ENCODE measurements at places on chromosomes 4 and X. TPM values are rescaled to one million over a fixed set of nuclear protein-coding genes. Genes with fewer than 3 reads are reported as not detected.

KLKB1 gene
- not detected for total RNA-seq

SHISA3 gene
- 0.14 TPM for total RNA-seq

ACTRT1 gene
- not detected for total RNA-seq

GLUD2 gene
- total RNA-seq = 1.4 TPM

VMA21 gene
- 43.6 TPM for total RNA-seq

ARHGAP36 gene
- not detected for total RNA-seq

MAGEC2 gene
- total RNA-seq = not detected

GPRASP1 gene
- 4.0 TPM for total RNA-seq

SH2D1A gene
- total RNA-seq = 32.3 TPM

HTT gene
- 69.8 TPM for total RNA-seq

PRAF2 gene
- total RNA-seq = 13.2 TPM

TCEAL2 gene
- 0.40 TPM for total RNA-seq

GRCh38 chrX:118116713-118117550, at the start of gene KLHL13:
KLHL13 (minus strand) TSS chrX:118116810; CDS start chrX:118028473, 88,337 bp downstream.
- H3K4me1 ChIP-seq = peaks cover 4% of the 10 kb centered on the region
- peaks cover 19% of the 10 kb centered on the region for H3K27me3 ChIP-seq
- no peaks in the 10 kb centered on the region for H3K36me3 ChIP-seq
- DNase-seq = peak; percentile 7
- H3K27ac ChIP-seq = no peak within 1 kb of the TSS

DNA sequence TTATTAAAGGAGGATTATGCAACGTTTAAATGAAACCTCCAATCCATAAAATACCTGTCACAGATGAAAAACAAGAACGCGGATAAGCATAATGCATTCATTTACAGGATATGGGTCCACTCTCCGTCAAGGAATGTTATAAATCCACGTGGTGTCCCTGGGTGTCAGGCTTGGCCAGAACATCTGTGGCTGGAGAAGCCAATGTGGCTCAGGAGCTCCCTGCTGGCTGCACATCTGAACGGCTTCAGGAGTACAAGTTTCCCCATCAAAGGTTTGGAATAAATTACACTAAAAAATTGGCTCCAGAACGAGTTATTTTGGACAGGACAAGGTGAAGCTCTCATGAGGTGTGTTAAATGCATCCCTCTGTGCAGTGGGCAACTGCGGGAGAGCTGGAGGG, 87.8 kb upstream of the LEF1 start:
- H3K4me1 ChIP-seq = no peaks in the 10 kb centered on the region
- no peak overlapping the region for H3K4me3 ChIP-seq
- H3K36me3 ChIP-seq = no peaks in the 10 kb centered on the region
- H3K27ac ChIP-seq = no peak overlapping the region
- H3K27me3 ChIP-seq = no peaks in the 10 kb centered on the region

GRCh38 chrX:149699761-149700160, 12.1 kb upstream of the MAGEA11 start:
- no peaks in the 10 kb centered on the region for H3K4me1 ChIP-seq
- H3K4me3 ChIP-seq = no peak overlapping the region
- no peaks in the 10 kb centered on the region for H3K27me3 ChIP-seq
- no peak overlapping the region for H3K27ac ChIP-seq
- DNase-seq = no peak

- no peaks in the 10 kb centered on the region for H3K4me1 ChIP-seq
- H3K4me3 ChIP-seq = no peak overlapping the region
- DNase-seq = no peak
- no peak overlapping the region for H3K27ac ChIP-seq
- H3K27me3 ChIP-seq = no peaks in the 10 kb centered on the region
Measured at GRCh38 chr4:129738175-129738574, 642.2 kb downstream of the C4orf33 start.

- DNase-seq = no peak
- H3K4me1 ChIP-seq = peaks cover 75% of the 10 kb centered on the region
- H3K27ac ChIP-seq = no peak overlapping the region
- no peak overlapping the region for H3K4me3 ChIP-seq
- peaks cover 3% of the 10 kb centered on the region for H3K36me3 ChIP-seq
Measured at GRCh38 chr4:153538487-153539357, 72.6 kb downstream of the TMEM131L start.

- no peaks in the 10 kb centered on the region for H3K36me3 ChIP-seq
- H3K4me1 ChIP-seq = peaks cover 13% of the 10 kb centered on the region
- no peak for DNase-seq
- no peaks in the 10 kb centered on the region for H3K27me3 ChIP-seq
- H3K27ac ChIP-seq = no peak overlapping the region
- H3K4me3 ChIP-seq = peak overlapping the region; percentile 37
Measured at GRCh38 chrX:40108162-40108958, 10.6 kb upstream of the BCOR start.

GRCh38 chr4:133524369-133524768, 375.3 kb downstream of the PCDH10 start:
- H3K4me3 ChIP-seq = no peak overlapping the region
- H3K27me3 ChIP-seq = no peaks in the 10 kb centered on the region
- DNase-seq = no peak
- no peaks in the 10 kb centered on the region for H3K36me3 ChIP-seq
- H3K4me1 ChIP-seq = no peaks in the 10 kb centered on the region
- H3K27ac ChIP-seq = no peak overlapping the region

GRCh38 chrX:31057691-31058090, 14.2 kb downstream of the FTHL17 start:
- no peak overlapping the region for H3K27ac ChIP-seq
- H3K36me3 ChIP-seq = no peaks in the 10 kb centered on the region
- peaks cover 5% of the 10 kb centered on the region for H3K4me1 ChIP-seq
- peak; percentile 55 for DNase-seq

- no peaks in the 10 kb centered on the region for H3K36me3 ChIP-seq
- peak overlapping the region; percentile 48 for H3K4me3 ChIP-seq
- peak overlapping the region; percentile 94 for H3K27ac ChIP-seq
- peaks cover 2% of the 10 kb centered on the region for H3K27me3 ChIP-seq
- peak; percentile 60 for DNase-seq
Measured at GRCh38 chr4:36394352-36394903, 113.0 kb downstream of the DTHD1 start.

DNA sequence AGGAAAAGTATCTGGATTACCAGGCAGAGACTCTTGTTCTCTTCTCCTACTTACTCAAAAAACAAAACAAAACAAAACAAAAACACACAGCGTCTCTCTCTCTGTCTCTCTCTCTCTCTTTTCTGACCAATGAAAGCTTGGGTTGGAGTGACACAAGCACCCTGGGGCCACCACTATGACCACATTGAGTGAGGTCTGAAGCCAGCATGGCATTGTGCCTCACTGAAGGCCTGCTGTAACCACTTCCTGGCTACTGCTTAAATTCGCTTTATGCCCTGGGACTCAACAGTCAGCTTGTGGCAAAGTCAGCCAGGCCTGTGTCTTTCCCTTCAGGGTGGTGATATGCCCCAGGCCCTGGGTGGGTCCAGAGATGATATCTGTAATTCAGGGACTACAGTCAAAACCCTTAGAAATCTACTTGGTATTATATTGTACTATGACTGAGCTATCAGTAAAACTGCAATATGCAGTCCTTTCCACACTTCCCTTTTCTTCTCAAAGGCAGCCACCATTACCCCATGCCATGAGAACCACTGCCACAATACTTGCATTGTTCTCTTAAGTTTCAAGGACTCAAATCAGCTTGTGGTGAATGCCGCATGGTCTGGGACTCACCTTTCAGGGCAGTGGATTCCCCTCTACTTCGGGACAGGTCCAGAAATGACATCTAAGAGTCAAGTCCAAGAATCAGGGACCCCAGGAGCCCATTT, 606.8 kb upstream of the KLHL4 start:
- H3K4me3 ChIP-seq = no peak overlapping the region
- H3K27me3 ChIP-seq = no peaks in the 10 kb centered on the region
- no peak overlapping the region for H3K27ac ChIP-seq
- H3K4me1 ChIP-seq = no peaks in the 10 kb centered on the region
- no peak for DNase-seq

- H3K36me3 ChIP-seq = no peaks in the 10 kb centered on the region
- no peak overlapping the region for H3K4me3 ChIP-seq
- no peaks in the 10 kb centered on the region for H3K27me3 ChIP-seq
- no peaks in the 10 kb centered on the region for H3K4me1 ChIP-seq
Measured at GRCh38 chr4:161892951-161893350, 270.8 kb downstream of the FSTL5 start.

- no peak overlapping the region for H3K27ac ChIP-seq
- no peaks in the 10 kb centered on the region for H3K36me3 ChIP-seq
- no peaks in the 10 kb centered on the region for H3K27me3 ChIP-seq
- H3K4me1 ChIP-seq = no peaks in the 10 kb centered on the region
- no peak overlapping the region for H3K4me3 ChIP-seq
Measured at GRCh38 chr4:126869967-126870366, 762.8 kb upstream of the INTU start.

GRCh38 chr4:153014460-153014859, 78.3 kb downstream of the FHDC1 start:
- no peak overlapping the region for H3K4me3 ChIP-seq
- H3K4me1 ChIP-seq = no peaks in the 10 kb centered on the region
- no peaks in the 10 kb centered on the region for H3K27me3 ChIP-seq
- DNase-seq = no peak
- no peak overlapping the region for H3K27ac ChIP-seq
- no peaks in the 10 kb centered on the region for H3K36me3 ChIP-seq
